ENCODE measurements at places on chromosomes 1 and 21.
A peak's percentile ranks its signal among the peaks of the same experiment; 100 is the strongest.

GRCh38 chr1:94946886-94947285 is 20.0 kb upstream of the CNN3 start:
- DNase-seq: no peak

DNA sequence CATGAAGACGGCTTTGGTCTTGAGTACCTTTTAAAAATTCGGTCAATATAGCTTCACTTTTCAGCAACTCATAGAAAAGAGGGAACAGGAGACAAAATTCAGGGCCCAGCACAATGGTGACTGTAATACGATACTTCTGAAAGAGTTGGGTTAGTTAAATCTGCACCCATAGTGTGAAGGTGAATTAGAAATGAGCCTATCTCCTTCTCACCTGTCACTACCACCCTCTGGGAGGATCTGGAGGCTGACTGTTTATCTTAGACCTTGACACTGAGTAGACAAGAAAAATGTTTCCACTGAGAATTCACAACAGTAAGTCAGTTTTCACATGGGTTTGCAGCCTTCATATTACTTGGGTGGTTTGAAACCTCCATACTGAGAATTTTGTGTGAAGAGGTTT is 57.9 kb upstream of the HMGB4 start:
- DNase-seq: no peak

- no peak for DNase-seq
Measured at GRCh38 chr1:163970151-163970550, 588.8 kb upstream of the PBX1 start.

- DNase-seq: no peak
Measured at GRCh38 chr1:211198111-211198510, 61.1 kb upstream of the RCOR3 start.

GRCh38 chr1:100502052-100502792 is 35.7 kb upstream of the GPR88 start:
- DNase-seq: peak; percentile 16

- no peak for DNase-seq
Measured at GRCh38 chr21:43986544-43987451, 25.3 kb upstream of the TRAPPC10 start.

GRCh38 chr1:55078470-55078869 is 39.1 kb downstream of the PCSK9 start:
- no peak for DNase-seq

DNA sequence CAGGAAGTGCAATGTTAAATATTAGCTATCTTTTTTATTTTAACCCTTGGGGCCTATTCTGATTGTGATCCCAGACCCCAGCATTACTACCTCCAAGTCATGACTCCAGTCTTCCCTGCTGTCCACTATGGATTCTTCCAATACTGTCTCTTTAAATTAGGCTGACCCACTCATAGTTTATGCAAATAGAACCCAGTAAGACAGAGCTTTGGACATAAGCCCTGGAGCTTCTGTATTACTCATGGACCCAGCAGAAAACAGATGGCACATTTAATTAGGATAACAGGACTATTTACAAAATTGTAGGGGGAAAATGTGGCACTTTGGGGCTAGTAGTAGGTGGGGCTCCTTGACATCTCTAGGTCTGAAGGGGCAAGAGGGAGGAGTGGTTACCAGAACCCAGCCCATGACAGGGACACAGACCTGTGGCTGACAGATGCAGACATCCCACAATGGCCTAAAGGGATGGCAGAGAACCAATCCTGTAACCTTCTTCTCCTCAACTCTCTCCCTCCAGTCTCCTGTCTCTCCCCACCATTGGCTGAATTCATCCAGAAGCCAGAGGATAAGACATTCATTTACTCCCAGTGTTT is 233.5 kb downstream of the OMA1 start:
- DNase-seq: no peak

GRCh38 chr1:14135070-14135469 is 435.1 kb downstream of the PRDM2 start:
- no peak for DNase-seq

GRCh38 chr1:39409055-39409816 is 82.2 kb upstream of the BMP8A start:
- DNase-seq: peak; percentile 48

- DNase-seq: no peak
Measured at GRCh38 chr1:182048562-182048961, 12.9 kb downstream of the ZNF648 start.

DNA sequence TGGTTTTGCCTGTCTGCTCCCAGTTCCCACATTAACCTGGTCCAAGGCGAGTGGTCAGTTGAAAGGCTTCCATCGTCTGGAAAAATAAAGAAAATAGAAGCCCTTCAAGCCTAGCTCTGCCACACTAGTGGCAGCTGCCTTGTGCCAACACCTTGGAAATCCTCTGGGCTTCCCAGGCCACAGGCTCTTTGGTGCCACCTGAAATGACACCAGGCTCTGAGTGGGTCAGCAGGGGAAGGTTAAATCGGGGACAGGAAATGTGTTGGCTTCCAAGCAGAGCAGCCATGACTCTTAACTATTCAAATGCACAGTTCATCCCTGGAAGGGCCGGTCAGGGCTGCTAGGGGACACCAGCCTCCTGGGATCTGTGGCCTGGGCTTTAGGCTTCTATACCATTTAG is 558.7 kb downstream of the MATN1 start:
- no peak for DNase-seq

- no peak for DNase-seq
Measured at GRCh38 chr1:119898530-119898929, 2.2 kb upstream of the ADAM30 start.

DNA sequence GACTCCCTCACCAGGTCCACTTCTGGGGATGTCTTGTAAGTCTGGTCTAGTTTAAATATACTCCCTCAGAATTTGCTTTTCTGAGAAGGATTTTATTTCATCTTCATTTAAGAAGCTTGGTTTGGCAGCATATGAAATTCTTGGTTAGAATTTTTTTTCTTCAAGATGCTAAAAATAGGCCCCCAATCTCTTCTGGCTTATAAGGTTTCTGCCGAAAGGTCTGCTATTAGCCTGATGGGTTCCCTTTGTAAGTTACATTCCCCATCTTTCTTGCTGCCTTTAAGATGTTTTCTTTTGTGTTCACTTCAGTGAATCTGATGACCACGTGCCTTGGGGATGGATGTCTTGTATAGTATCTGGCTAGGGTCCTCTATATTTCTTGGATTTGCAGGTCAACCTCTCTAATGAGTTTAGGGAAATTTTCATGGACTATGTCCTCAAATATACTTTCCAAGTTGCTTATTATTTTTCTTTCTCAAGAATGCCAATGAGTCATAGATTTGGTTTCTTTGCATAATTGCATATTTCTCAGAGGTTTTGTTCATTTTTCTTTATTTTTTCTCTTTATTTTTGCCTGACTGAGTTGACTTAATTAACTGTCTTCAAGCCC is 19.4 kb downstream of the TCP10L start:
- DNase-seq: no peak

DNA sequence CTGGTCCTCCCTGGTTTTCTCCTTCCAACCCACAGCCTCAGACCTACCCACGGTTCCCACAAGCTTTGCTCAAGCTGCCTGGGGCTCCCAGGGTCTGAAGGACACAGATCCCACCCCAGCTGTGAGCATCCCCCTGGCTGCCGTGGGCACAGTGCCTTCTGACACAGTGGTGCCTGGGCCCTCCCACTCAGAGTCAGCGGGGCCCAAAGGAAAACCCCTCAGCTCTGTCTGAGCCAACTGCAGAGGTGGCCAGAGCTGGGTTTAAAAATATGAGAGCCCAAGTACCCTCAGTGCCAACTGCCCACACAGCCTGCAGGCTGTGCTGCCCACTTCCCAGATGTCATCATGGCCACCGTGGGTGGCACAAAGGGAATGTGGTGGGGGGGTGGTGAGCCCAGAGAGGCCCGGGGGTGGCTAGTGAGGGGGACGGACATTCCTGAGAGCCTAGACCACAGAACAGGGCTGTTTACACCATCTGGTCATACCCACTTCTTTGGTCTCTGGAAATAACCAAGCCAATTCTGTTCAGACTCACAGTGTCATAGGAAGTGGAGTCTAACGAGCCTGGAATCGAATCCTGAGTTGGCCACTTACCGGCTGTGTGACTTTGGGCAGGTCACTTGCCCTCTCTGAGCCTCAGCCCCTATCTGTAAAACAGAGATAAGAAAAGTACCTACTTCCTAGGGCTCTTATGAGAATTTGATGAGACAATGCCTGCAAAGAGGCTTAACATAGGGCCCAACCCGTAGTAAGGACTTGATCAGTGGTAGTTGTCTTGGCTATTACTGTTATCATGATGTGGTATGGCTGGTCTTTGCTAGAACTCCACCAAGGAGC is 85.5 kb downstream of the CAMK2N1 start:
- no peak for DNase-seq

DNA sequence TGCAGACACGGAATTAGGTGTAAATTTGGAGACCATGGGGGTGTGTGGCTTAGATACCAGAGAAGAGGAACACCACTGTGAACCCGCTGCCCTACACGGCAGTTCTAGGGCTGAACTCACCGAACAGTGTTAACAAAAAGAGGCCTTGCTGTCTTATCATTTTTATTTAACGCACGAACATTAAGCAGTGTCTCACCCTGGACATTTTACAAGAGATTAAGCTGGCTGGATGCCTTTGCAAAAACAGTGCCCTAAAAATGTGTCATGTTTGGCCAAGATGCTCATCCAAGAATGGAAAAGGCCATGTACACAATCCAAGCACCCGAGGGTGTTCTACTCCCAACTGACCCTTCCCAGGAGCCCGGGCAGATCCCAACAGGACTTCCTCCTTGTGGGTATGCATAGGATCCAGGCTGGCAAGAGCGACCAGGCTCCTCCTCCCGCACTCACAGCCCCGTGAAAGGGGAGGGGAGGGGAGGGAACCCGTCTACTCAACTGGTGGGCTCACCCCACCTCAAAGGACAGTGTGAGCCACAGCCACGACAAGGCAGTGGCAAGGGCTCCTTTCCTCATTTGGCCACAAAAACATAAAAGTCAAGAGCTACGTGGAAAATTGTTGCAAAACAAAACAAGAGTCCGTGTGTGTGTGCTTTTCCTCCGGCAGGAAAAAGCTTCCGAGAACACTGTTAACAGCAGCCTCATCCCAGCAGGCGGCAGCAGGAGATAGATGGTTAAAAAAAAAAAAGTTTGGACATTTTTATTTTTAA is 20.3 kb downstream of the C2CD2 start:
- no peak for DNase-seq

GRCh38 chr21:35051287-35051818 is 2.3 kb upstream of the RUNX1 start:
- peak; percentile 6 for DNase-seq

DNA sequence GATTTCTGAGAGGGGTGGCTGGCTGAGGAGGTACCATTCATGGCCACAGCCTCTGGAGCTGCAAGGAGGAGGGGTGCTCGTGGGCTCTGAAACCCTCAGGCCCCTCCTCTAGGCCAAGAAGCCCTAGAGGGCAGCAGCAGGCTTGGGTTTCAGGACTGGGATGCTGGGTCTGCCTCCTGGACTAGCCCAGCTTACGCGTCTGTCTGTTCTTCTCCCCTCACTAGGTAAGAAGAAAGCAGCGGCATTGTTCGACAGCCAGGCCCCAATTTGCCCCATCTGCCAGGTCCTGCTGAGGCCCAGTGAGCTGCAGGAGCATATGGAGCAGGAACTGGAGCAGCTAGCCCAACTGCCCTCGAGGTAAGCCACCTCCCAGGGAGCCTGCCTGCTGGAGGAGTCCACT is 60.3 kb downstream of the TMEM53 start:
- DNase-seq: no peak

- no peak for DNase-seq
Measured at GRCh38 chr21:41779659-41780058, 12.8 kb upstream of the RIPK4 start.

DNA sequence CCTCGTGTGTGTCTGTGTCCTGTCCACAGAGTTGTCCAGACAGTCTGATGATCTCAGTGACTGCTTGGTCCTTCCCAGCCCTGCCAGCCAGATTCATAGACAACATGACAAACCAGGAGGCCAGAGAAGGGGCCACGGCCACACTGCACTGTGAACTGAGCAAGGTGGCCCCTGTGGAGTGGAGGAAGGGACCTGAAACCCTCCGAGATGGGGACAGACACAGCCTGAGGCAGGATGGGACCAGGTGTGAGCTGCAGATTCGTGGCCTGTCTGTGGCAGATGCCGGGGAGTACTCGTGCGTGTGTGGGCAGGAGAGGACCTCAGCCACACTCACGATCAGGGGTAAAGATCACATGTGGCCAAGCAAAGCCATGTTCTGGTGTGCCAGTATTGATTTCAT is 96.4 kb downstream of the OBSCN start:
- DNase-seq: no peak

- DNase-seq: no peak
Measured at GRCh38 chr1:30758785-30759380, 1.3 kb upstream of the LAPTM5 start.

DNA sequence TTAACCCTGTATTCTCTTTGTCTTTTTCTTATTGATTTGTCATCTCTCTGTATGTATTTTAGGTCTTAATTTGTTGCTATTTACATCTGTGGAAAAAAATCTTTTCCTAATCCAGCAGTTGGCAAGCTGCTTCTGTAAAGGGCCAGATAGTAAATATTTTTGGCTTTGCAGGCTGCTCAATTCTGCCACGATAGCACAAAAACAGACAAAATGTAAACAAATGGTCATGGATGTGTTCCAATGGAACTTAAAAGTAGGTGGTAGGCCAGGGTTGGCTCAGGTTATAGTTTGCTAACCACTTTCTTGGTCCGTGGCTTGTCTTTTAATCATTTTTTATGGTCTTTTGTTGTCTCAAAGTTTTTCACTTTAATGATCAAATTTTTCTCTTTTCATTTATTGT is 371.8 kb downstream of the HHAT start:
- DNase-seq: no peak

DNA sequence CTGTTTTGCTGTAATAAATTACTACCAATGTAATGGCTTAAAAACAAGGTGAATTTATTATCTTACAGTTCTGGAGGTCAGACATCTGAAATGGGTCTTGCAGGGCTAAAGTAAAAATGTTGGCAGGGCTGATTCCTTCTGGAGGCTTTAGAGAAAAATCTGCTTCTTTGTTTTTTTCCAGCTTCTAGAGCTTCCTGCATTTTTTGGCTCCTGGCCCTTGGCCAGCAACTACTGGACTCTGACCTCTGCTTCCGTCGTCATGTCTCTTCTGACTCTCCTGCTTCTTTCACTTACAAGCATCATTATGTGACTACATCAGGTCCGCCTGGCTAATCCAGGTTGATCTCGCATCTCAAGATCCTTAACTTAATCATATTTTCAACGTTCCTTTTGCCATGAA is 350.9 kb downstream of the S1PR1 start:
- no peak for DNase-seq

GRCh38 chr1:21874778-21875547 is 62.1 kb downstream of the HSPG2 start:
- DNase-seq: no peak

GRCh38 chr1:226903819-226904716 is 33.7 kb downstream of the PSEN2 start:
- no peak for DNase-seq

DNA sequence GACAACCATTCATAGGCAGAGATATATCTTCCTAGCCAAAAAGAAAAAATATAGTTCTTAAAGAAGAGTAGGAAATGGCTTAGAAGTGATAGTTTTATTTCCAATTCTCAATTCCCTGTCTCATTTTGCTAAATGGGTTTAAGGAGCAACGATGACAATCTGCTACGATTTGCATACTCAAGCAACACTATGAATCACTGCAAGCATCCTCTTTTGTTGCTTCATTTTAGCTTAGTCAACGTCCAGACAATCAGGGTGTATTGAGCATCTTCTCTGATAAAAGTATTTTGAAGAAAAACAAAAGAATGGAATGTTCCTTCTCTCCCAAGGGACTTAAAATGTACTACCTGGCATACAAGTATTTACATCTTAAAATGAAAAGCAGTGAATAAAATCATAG is 80.6 kb downstream of the RGS7 start:
- DNase-seq: no peak

GRCh38 chr1:44120398-44120949 is 1.9 kb downstream of the KLF17 start:
- DNase-seq: no peak

- no peak for DNase-seq
Measured at GRCh38 chr1:9603307-9603706, 14.6 kb downstream of the TMEM201 start.

All from NCI-H774 (cell line).